ENCODE measurements at places on chromosomes 7 and 10.

DNA sequence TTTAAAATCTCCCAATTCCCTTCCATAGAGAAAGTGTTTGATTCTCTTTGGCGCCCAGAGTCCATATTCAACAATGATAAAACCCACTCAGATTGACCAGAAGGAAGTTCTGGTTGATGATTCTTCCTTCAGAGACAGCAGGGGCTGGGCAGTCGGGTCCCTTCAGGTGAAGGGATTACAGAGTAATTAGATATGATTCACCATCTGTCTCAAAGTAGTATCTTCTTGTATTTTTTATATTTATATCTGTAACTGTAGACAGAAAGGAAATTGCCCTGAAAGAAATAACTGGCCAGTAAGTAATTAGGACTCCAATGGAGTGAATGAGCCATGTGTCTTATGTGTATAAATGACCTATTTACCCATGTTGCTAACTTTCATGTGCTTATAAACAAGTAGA, 156.0 kb downstream of the PLCE1 start:
- no peak for DNase-seq

GRCh38 chr10:58453105-58453504, 59.6 kb upstream of the BICC1 start:
- DNase-seq: no peak

DNA sequence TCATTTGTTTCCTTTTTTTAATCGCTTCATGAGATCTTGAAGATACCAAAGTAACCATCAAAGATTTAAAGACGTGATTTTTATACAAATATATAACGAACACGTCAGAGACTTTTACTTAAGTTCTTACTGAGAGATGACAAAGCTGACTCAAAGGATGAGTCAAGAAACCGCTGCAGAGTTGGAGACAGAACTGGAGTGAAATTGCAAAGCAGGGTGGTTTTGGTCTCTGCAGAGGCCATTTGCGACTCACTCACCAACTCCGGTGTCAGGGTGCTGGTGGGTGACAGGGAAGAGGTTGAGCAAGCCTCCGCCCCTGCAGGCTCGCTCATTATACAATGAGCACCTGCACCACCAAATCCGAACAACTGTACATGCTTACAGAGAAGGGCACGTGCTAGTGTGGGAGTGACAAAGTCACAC, 75.2 kb downstream of the DNAJB6 start:
- no peak for DNase-seq

- DNase-seq: no peak
Observed at GRCh38 chr7:45220846-45221618, 63.4 kb downstream of the RAMP3 start.

DNA sequence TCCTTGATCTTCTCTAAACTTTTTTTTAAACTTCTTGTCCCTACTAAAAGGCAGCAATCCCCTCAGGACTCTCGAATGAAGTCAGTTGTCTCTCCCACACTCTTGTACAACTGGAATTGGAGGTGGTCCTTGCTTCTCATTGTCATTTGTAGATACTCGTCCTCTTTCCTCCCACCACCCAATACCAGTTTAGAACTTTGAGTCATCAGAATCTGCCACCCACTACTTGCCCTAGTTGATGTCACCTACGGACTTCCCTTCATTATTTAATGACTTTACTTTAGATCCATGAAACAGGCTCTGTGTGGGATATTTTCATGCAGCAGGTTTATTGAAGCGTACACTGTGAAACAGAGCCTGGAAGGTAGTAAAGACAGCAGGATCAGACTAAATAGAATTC, 28.6 kb upstream of the LHFPL3 start:
- no peak for DNase-seq

DNA sequence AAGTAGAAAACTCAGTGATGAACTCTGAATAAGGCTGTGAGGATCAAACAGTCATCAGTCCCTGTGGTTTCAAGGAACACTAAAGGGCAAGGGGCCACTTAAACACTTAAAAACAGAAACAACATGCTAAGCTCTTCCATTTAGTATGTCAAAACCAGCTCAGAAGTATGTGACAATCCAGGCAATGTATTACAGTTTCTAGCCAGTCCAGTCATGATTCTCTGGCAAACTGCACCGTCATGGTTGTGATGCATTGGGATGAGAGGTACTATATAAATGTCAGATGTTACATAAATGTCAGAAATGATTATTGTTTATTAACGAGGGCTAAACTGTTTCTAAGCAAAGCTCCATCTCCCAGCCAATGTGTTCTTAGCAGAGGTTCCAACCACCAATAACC, 4.7 kb upstream of the CREB5 start:
- no peak for DNase-seq

GRCh38 chr7:8343556-8343955, 81.6 kb upstream of the ICA1 start:
- no peak for DNase-seq

GRCh38 chr7:22202141-22202540, 154.8 kb downstream of the RAPGEF5 start:
- DNase-seq: no peak

GRCh38 chr7:129298268-129298893, 73.6 kb downstream of the AHCYL2 start:
- peak; percentile 17 for DNase-seq

DNA sequence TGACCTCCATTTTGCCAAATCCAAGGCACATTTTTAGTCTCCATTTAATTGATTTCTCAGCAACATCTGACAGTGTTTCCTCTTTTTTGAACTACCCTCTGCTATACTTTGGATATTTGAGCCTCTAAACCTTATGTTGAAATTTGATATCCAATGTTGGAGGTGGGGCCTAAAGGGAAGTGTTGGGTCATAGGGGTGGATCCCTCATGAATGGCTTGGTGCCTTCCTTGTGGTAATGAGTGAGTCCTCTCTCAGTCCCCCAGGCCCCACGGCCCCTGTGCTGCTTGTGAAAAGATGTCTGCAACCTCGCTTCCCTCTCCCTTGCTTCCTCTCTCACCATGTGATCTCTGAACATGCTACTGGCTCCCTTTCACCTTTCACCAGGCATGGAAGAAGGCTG, 96.8 kb upstream of the DGKB start:
- no peak for DNase-seq

- no peak for DNase-seq
Observed at GRCh38 chr7:2644562-2645273, 12.9 kb downstream of the TTYH3 start.

- no peak for DNase-seq
Observed at GRCh38 chr10:15059914-15060313, 16.2 kb downstream of the OLAH start.

DNA sequence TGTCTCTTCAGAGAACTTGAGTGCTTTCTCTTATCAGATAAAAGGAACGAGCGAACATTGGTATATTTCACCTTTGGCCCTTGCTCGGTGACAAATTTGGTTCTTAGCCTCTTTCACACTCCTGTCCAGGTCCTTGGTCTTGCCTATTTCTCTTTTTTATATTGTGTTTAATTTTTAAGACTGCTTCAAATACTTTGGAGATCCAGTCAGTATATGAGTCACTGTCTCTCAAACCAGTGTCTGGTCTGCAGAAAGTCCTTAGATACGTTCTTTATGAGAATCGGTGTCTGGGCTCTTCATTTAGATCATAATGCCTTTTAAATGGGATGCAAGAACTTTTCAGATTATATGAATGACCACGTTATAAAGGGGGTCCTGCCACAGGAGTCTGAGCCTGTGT, 55.0 kb downstream of the PIK3AP1 start:
- no peak for DNase-seq

DNA sequence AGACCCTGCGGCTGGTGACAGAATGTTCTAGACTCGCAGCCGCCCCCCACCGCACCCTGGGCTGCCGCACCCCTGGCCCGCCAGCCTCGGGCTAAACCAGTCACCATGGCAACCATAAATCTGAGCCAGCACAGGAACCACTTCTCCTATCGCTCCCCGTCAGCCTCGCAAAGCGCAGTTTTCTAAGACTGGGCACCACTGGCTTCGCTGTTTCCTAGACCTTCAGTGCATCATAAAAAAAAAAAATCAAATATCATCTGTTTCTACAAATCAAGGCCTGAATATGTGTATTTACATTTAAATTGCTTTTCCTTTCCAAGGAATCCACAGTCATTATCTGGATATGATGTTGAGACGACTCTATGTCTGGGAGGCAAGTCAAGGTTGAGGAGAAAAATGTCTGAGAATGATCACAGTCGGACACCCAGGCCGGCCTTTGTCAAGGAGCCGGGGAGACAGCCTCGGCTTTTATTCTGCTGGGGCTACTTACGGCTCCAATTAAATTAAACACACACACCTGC, 99.9 kb downstream of the PTPRN2 start:
- DNase-seq: no peak
